ENCODE measurements at places on chromosomes 3 and 15.

- DNase-seq: no peak
Observed at GRCh38 chr15:42735382-42736165, 1.4 kb downstream of the CDAN1 start.

DNA sequence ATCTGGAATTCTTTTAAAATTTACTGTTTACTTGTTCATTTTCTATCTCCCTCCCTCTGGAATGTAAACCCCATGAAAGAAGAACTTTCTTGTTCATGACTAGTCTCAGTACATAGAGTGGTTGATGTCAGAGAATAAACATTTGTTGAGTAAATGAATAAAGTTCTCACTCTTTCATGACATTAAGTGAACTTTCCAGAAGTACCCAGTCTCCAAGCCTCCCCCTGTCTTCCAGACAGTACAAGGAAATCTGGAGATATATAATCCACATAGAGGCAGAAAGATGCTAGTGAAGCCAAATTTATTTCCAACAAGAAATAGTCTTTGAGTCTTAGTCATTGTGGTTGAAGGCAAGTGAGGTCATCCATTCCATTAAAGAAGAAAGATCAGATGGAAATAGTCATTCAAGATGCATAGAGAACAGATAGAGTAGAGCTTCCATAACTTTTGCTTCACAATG is 71.5 kb upstream of the GALNT15 start:
- no peak for DNase-seq

- no peak for DNase-seq
Observed at GRCh38 chr3:103511891-103512290, 1077.1 kb downstream of the ZPLD1 start.

DNA sequence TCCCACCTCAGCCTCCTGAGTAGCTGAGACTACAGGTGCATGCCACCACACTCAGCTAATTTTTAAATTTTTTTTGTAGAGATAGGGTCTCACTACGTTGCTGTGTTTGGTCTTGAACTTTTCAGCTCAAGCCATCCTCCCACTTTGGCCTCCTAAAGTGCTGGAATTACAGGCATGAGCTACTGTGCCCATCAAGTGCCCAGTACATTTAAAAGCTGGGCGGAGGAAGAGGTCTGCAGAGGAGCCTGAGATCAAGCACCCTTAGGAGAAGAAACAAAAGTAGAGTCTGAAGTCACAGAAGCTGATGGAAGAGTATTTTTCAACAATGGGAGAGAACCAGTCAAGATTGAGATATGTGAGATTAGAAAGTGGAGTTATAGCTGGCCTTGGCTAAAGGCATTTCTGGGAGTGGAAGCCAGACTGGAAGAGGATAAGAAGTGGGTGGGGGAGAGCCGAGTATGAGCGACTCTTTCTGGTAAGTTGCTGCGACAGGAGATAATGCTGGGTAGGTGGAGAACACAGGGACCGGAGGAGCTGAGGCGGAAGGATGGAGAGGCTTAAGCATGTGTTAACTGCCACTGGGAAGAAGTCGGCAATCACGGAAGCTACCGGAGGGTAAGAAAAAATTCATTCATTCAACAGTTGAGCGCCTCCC is 782 bp upstream of the IREB2 start:
- no peak for DNase-seq

- DNase-seq: no peak
Observed at GRCh38 chr3:147361454-147362420, 44.6 kb downstream of the ZIC4 start.

DNA sequence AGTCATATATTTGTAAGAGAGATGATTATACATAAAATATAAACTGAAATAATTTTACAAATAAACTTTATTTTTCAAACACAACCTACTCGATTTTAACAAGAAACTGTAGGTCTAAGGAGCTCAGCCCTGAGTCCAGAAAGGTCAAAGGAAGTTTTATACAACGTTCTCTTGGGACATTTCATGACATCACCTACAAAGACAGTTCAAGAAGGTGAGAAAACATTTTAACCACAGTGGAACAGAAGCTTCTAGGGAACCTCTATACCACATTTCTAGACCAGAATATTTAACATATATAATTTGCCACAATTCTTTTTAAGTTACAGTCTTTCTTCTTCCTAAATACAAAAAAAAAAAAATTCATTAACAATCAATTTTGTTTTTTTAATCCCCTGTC is 40.1 kb downstream of the CBLB start:
- no peak for DNase-seq

GRCh38 chr15:94298364-94298763 is 67.0 kb downstream of the MCTP2 start:
- no peak for DNase-seq

GRCh38 chr3:107674371-107674770 is 151.6 kb downstream of the BBX start:
- no peak for DNase-seq

GRCh38 chr3:126294211-126294808 is 62.9 kb downstream of the KLF15 start:
- DNase-seq: no peak

- no peak for DNase-seq
Observed at GRCh38 chr3:193962986-193963685, 172.8 kb upstream of the HES1 start.

GRCh38 chr3:152229692-152230091 is 39.0 kb upstream of the MBNL1 start:
- no peak for DNase-seq

DNA sequence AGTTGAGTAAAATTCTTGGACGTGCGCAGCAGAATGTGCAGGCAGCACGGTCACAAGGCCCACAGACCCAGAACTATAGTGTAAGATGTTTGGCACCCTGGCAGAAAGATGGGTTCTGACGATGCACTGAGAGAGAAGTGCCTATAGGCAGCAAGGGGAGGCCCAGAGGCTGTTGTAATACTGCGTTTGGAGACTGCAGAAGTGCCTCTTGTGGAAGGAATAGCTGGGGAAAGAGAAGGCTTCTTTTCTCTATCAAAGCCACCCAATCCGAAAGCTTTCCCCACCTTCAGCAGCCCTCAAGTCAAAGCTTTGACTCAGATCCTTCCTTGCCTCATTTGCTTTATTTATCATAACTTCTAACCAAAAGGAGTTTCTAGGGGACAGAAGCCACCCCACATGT is 5.2 kb upstream of the SIN3A start:
- no peak for DNase-seq

DNA sequence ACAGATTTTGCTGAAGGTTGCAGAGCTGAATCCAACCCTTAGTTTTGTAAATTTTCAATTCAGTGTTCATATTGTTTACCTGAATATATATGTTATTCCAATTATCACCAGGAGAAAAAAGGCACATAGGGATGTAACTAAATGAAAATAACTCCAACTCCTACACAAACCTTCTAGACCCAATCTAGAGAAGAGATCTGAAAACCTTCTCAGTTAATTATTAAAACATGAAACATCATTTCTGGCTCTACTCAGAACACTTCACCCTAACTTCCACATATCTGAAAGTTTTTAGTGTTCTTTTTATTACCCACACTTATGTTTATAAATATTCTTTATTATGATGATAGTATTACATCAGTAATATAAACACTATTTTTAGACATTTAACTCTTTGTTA is 76.6 kb downstream of the LRRFIP2 start:
- no peak for DNase-seq

- no peak for DNase-seq
Observed at GRCh38 chr15:54197995-54198394, 219.8 kb downstream of the UNC13C start.

DNA sequence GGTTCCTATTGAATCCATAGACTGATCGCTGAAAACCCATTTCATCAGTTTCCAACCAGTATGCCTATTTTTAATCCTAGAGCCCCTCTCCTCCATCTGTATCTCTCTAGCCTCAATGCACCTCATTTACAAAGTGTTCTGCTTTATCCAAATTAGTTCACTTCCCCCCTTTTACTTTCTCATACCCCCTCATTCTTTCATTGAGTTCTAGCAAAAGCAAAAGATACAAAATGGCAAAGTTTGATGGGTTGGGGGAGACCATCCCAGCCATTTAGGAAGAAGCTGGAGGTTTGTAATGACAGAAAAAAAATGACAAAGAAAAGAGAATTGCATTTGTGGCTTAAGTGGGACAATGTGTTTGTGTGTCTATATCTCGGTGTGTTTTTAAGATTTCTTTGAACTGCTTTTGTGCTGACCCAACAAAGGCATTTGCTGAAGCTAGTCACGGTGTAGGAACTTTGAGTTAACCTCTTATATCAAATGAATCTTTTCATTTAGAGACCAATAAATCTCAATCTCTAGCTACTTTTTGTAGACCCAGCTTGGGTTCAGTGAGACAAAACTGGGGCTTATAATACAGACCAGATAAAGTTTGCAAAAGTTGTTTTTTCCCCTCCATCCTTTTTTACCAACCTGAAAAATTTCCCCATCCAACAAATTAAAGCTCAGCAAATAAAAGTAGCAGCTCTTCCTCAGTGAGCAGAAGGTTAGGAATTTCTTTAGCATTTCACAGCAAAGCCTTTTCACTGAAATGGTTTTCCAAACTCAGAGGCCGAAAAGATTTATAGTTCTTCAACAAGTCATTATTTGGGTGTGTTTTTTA is 18.7 kb downstream of the NR2F2 start:
- DNase-seq: no peak

GRCh38 chr3:94416768-94417167 is 353.9 kb downstream of the NSUN3 start:
- DNase-seq: no peak

DNA sequence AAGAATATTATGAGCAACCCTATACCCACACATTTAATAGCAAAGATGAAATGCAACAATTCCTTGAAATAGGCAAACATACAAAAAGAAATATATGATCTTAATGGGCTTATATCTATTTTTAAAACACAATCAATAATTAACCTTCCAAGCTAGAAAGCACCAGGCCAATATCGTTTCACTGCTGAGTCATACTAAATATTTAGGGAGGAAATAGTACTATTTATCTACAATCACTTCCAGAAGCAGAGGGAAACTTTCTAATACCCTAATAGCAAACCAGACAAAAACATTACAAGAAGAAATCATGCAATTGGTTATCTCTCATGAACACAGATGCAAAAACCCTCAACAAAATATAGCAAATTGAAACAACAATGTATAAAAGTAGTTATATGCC is 207.8 kb downstream of the MTHFS start:
- no peak for DNase-seq

DNA sequence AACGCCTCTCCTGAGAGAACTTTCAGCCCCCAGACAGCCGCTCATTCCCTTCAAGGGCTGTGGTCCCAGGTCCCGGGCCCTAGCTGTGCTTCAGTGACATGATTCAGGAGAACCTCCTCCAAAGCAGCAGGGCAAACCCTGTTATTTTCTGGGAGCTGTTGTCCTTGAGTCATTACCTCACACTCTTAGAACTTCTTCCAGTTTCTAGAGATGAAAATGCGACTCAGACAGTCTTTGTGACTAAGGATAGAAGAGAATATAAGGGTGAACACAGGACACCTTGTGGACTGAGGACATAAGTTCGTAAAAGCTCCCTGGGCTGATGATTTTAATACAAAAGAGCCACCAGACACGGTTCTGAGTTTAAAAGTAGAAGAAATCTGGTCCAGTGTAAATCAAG is 203.8 kb downstream of the RORA start:
- DNase-seq: no peak

DNA sequence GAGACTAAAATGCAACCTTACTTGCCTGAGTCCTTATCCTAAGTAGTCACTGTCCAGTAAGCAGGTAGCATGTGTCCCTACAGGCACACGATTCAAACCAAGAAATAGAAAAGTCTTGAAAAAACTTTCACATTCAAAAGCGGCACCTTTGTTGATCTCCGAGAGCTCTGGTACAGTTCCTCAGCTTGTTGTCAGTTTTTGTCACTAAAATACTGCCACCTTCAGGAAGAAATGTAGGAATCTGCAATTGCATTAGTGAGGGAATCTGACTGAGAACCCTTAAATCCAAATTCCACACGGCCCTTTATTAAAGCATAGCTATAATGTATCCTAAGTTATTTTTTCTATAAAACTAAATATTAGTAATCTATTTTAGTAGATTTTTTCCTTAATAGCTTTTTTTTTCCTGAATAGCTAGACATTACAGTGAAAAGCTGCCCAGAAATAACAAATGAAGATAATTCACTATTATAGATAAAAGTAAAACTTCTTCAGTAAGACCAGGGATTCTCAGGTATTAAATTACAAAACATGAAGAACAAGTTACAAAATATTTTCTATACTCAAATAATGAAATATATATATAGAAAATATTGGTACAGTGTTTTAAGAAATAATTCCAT is 44.0 kb downstream of the CCDC54 start:
- no peak for DNase-seq

DNA sequence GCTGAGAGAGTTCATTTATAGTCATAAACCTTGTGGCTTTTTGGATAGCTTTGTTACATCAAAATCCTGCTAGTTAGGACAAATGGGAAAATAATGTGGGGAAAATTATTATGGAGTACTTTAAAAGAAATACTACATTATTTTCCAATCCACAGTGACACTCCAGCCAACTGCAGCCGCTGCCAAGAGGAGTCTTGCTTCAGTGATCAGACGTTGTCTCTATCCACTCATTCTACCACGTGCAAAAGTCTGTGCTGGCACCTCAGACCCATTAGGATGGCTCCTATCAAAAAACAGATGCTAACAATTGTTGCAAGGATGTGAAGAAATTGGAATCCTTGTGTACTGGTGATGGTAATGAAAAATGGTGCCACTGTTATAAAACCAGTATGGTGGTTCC is 128.6 kb upstream of the IQSEC1 start:
- no peak for DNase-seq

DNA sequence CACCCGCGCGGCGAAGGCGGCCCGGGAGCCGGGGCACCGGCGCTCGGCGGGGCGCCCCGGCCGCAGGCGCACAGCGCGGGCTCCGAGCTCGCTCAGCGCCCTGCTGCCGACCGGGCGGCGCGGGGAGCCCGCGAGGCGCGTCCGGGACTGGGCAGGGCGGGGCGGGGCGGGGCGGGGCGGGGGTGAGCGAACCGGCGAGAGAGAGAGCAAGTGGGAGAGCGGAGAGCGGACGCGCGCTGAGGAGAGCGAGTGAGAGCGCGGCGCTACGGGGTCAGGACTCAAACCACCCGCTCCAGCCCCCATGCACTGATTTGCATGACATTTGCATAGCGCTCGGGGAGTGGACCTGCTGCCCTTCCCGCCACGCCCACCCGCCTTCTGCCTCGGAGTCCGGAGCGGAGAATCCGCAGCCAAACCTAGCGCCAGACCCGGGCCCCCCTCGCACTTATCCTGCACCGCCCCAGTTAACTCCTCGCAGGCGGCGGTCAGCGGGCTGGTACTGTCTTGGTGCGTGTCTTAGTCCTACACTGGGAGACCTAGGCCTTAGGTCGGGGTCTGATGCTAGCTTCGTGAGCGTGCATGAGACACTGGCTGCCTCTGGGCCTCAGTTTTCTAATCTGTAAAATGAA is at the start of gene MYLK:
TSS of gene MYLK (minus strand) at position 130 of the 629 bp plus-strand sequence. CDS start 90,491 bp downstream, outside the sequence.
- DNase-seq: no peak

- DNase-seq: no peak
Observed at GRCh38 chr15:75123395-75123794, 78.3 kb upstream of the C15orf39 start.

GRCh38 chr3:43190670-43191069 is 84.8 kb upstream of the POMGNT2 start:
- no peak for DNase-seq

GRCh38 chr15:90059208-90059985 is 42.9 kb downstream of the IDH2 start:
- peak; percentile 36 for DNase-seq

DNA sequence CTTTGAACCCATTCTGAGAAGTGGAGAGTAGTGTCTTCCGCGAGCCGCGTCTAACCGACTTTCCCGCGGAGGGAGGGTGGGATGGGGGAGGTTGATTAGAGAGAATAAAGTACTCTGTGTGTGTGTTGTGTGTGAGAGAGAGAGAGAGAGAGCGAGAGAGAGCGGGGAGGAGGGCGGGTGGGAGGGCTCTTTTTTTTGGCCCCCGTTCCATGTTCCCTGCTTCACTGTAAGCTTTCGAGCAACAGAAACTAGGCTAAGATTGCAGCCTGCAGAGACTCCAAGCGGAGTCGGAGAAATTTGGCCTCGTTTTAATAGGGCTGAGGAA is 1.6 kb upstream of the MEIS2 start:
- DNase-seq: no peak
